CD8-positive, alpha-beta memory T cell (primary cell): ENCODE measurements at places on chromosomes 7 and 10.
A peak's percentile ranks its signal among the peaks of the same experiment; 100 is the strongest.

DNA sequence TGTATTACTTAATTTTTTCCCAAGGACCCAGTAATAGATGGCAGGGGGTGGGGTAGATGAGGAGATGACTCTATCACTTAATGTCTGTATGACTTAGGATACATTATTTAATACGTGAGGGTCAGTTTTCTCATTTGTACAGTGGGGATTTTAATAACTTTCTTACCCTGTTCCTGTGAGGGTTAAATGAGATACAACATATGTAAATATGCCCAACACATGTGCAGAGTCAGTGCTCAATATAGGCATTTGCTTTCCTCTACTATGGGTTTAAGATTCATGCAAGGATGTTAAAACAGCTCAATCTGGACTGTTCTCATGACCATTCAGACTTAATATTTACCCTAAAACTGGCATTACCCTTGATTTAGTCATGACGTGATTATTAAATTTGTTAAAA lies 31.2 kb downstream of the ST7 start:
- H3K27ac ChIP-seq = no peak overlapping the region
- DNase-seq = no peak
- H3K4me3 ChIP-seq = no peak overlapping the region
- no peaks in the 10 kb centered on the region for H3K36me3 ChIP-seq
- no peaks in the 10 kb centered on the region for H3K27me3 ChIP-seq
- peaks cover 3% of the 10 kb centered on the region for H3K4me1 ChIP-seq

DNA sequence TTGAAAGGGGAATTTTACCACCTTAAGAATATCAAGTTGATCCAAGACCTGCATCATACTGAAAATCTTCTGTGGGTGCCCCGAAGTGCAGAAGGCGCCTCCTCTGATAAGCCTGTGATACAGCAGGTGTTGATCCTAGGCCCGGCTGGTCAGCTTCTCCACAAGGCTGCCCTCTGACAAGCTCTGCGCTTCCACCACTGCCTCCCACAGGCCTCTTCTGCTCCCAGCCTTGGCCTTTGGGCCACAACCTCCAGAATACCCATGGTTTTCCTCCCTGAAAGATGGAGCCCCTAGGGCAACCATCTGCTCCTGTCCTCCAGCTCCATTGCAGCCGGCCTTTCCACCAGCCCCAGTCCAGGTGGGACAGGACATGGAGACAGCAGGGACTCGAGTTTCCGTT lies 5.6 kb upstream of the OGDHL start:
- no peak overlapping the region for H3K27ac ChIP-seq
- no peaks in the 10 kb centered on the region for H3K4me1 ChIP-seq
- no peaks in the 10 kb centered on the region for H3K36me3 ChIP-seq
- DNase-seq = no peak

- DNase-seq = no peak
- H3K27me3 ChIP-seq = no peaks in the 10 kb centered on the region
- no peaks in the 10 kb centered on the region for H3K4me1 ChIP-seq
- H3K4me3 ChIP-seq = no peak overlapping the region
- no peaks in the 10 kb centered on the region for H3K36me3 ChIP-seq
- no peak overlapping the region for H3K27ac ChIP-seq
These were observed 2.9 kb downstream of the MYL10 start for GRCh38 chr7:101626069-101626671.

DNA sequence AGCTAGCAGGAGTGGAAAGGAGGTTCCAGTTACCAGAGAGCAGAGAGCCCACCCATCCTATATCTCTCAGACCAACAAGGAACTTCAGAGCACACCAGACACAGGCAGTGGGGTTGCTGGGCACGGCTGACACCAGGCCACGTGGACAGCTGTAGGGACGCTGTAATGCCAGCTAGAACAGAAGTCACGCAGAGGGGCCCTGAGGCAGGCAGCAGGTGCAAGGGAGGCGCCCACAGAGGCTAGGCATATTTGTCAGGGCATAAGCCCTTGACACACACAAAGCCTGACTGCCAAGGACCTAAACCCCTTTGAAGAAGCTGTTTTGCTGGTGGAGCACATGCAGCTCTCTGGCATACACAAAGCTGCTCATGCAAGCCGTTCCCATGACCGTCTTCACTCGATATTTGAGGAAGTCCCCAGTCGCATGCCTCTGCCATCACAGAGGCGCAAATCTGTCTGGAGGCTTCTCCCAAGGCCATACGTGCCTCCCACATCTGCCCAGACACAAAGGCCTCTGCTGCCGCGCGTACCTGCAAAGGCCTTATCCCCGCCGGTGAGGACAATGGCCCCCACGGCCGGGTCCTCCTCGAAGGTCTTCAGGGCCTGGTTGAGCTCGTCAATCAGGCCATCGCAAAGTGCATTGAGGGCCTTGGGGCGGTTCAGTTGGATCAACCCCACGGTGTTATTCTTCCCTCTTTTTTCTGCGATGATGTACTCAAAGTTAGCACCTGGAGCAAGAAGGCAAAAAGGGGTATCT lies 2.9 kb downstream of the ECHS1 start:
- peaks cover 5% of the 10 kb centered on the region for H3K4me1 ChIP-seq
- peaks cover 10% of the 10 kb centered on the region for H3K36me3 ChIP-seq
- no peak for DNase-seq
- H3K27me3 ChIP-seq = no peaks in the 10 kb centered on the region

DNA sequence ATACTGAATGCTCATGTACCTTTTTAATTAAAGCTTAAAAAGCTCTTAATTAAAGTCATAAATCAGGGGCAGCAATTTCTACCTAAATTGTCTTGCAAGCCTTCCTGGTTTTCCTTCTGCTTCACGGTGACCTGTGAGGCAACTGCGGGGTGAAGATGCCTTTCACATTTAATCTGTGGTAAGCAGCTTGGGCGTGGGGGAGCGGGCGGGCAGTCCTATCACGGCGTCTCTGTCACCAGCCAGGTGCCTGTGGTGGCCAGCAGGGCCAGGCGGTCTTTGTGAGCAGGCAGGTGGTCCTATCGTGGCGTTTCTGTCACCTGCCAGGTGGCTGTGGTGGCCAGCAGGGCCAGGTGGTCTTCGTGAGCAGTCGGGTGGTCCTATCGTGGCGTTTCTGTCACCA lies 269.2 kb upstream of the PPP2R2D start:
- H3K27me3 ChIP-seq = no peaks in the 10 kb centered on the region
- no peak overlapping the region for H3K4me3 ChIP-seq
- H3K4me1 ChIP-seq = no peaks in the 10 kb centered on the region
- no peak overlapping the region for H3K27ac ChIP-seq

DNA sequence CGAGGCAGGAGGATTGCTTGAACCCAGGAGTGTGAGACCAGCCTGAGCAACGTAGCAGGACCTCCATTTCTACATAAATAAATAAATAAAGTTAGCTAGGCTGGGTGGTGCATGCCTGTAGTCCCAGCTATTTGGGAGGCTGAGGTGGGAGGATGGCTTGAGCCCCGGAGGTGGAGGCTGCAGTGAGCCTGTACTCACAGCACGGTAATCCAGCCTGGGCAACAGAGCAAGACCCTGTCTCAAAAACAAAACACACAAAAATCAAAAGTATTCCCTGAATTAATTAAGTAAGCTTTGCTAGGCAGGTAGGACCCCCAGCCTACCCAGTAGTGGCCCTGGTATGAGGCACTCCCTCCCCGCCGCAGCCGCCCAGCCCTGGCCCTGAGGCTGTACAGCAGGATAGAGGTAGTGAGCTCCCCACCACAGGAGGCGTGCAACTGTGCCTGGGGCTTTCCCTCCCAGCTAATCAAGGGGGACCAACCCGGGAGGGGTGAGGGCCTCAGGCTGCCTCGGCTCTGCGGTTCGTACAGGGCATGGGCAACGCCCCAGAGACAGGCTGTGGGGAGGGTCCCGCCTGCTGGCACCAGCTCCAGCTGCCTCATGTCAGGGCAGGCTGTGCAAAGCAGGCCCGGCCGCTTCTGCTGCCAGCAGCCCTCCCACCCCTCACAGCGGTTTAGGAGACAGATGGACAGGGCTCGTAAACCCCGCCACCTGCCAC lies 1.0 kb upstream of the CYP2W1 start:
- H3K4me1 ChIP-seq = no peaks in the 10 kb centered on the region
- no peaks in the 10 kb centered on the region for H3K36me3 ChIP-seq
- no peaks in the 10 kb centered on the region for H3K27me3 ChIP-seq
- DNase-seq = no peak
- H3K4me3 ChIP-seq = no peak overlapping the region

GRCh38 chr7:47765373-47765979 lies 182.8 kb downstream of the PKD1L1 start:
- H3K27me3 ChIP-seq = no peaks in the 10 kb centered on the region
- H3K36me3 ChIP-seq = no peaks in the 10 kb centered on the region
- no peak overlapping the region for H3K4me3 ChIP-seq
- H3K4me1 ChIP-seq = no peaks in the 10 kb centered on the region
- DNase-seq = no peak
- H3K27ac ChIP-seq = no peak overlapping the region

GRCh38 chr7:155545348-155545747 lies 1.0 kb downstream of the CNPY1 start:
- no peak overlapping the region for H3K4me3 ChIP-seq
- DNase-seq = no peak

GRCh38 chr7:42972699-42973500 lies 40.7 kb downstream of the MRPL32 start:
- no peaks in the 10 kb centered on the region for H3K4me1 ChIP-seq
- H3K27ac ChIP-seq = no peak overlapping the region
- no peaks in the 10 kb centered on the region for H3K27me3 ChIP-seq
- DNase-seq = no peak

- no peak overlapping the region for H3K4me3 ChIP-seq
- H3K27ac ChIP-seq = no peak overlapping the region
- H3K36me3 ChIP-seq = peaks cover 42% of the 10 kb centered on the region
- no peaks in the 10 kb centered on the region for H3K27me3 ChIP-seq
These were observed 41.6 kb downstream of the XPNPEP1 start for GRCh38 chr10:109881769-109882057.

DNA sequence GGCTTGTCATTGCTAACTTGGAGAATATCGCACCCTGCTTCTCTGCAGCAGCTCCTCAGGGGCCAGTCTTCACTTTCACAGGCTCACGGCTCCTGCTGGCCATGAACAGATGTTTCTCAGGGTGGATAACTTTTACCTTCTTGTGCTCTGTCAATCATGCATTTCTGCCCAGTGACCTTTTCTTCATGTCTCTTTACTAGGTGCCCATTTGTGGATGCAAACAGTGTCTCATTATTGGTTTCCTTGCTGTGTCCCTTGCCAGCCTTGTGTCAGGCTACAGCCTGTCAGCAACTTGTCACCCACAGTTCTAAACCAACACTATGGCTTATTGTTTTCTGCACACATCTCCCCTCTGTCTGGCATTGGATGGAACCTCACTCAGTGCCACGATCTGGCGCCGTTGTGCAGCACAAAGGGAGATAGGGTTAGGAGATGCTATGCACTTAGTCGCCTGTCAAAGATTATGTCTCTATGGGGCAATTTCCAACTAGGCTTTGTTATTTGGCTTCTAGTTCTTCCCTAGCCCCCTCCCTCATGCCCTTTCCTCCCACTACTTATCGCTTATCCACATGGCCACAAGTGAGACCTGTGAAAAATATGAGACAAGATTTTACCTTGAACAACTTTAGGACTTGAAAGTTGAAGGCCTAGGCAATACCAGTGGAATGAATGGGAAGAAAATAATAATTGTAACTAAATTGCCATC lies 45.7 kb upstream of the NXPH1 start:
- no peaks in the 10 kb centered on the region for H3K36me3 ChIP-seq
- no peak overlapping the region for H3K27ac ChIP-seq
- no peak for DNase-seq
- H3K27me3 ChIP-seq = no peaks in the 10 kb centered on the region

DNA sequence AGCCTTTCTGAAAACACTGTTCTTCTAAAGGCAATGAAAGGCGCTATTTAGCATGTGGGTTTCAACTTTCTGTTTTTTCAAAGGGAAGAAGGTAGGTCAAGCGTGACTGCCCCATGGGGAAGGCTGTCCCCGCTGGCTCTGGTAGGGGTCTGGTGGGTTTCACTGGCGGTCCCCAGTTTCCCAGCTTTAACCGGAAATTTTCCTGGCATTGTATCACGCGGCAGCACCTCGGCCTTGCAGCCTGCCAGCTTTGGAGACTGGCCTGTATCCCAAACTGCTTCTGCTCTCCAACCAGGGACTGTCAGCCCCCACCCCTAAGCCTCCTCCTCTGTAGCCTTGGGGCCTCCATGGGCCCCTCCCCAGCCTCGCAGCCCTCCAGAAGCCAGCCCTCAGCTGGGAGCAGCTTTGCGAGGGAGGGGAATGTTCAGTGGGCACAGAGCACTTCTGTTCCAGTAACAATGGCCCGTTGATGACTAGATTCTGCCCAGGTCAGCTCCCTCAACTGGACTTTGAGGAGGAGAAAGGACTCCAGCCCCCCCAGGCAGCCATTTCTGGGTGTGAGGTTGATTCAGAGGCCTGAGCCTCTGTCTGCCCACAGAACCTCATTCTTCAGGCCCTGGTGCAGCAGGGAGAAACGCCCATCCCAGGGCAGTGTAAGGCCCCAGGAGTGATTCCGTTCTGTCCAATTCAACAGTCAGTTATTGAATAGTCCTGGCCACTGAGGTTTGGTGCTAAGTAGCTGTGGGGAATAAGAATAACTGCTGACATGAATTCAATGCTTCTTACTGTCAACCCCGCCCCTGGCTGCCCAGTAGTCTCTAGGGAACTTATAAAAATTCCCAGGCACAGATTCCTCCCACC lies 17.1 kb downstream of the CHST3 start:
- H3K4me1 ChIP-seq = no peaks in the 10 kb centered on the region
- no peak for DNase-seq
- H3K4me3 ChIP-seq = no peak overlapping the region
- H3K27ac ChIP-seq = peak overlapping the region; percentile 38

DNA sequence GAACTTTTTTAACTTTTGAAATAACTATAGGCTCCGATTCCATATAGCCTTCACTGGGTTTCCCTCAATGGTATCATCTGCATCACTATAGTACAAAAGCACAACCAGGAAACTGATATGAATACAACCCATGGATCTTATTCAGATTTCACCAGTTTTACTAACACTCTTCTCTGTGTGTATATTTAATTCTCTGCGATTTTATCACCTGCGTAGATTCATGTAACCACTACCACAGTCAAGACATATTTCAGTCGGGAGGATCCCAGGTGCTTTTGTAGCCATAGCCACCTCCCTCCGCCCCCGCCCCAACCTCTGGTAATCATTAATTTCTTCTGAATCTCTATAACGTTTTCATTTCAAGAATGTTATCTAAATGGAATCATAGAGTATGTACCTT lies 82.8 kb upstream of the C7orf33 start:
- H3K36me3 ChIP-seq = no peaks in the 10 kb centered on the region
- H3K4me3 ChIP-seq = no peak overlapping the region
- H3K27me3 ChIP-seq = no peaks in the 10 kb centered on the region
- H3K27ac ChIP-seq = no peak overlapping the region
- no peak for DNase-seq
- H3K4me1 ChIP-seq = no peaks in the 10 kb centered on the region
